ENCODE measurements at places on chromosomes 1 and 21. TPM values are rescaled to one million over a fixed set of nuclear protein-coding genes. Genes with fewer than 3 reads are reported as not detected.

DNA sequence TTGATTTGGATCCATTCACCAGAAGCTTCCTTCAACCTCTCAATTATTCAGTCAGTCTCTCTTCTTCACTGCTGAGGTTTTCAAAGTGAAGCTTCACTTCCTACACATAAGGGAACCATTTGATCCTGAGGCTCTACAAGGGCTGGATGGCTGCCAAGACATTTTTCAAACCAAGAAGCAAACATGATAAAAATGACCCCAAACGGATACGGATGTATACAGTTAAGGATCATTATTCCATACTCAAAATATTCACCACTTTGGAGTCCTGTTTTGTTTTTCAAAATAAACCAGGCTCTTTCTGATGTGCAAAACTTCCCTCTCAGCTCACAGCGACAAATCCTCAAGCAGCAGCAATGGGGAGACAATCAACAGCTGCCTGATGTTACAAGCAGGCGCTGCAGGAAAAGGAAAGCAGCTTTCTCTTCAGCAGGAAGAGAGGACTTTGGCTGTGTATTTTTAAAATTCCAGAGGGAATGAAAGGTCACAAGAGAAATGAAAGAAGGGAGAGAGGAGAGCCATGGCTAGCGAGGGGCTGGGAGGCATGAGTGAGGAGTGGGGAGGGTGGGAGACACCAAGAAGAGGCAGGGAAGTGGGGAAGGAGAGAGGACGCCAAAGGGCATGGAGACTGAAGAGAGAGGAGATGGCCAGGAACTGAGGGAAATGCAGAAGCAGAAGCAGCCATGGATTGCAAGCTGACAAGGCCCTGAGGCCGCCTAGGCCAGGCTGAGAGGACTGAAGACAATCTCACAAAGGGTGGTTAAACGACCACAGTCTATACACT lies 145.4 kb downstream of the SLC45A1 start:
- no peak for DNase-seq

The PWP2 gene
- total RNA-seq: 6.0 TPM

GRCh38 chr1:24896596-24897262 lies 33.3 kb downstream of the RUNX3 start:
- DNase-seq: no peak

DNA sequence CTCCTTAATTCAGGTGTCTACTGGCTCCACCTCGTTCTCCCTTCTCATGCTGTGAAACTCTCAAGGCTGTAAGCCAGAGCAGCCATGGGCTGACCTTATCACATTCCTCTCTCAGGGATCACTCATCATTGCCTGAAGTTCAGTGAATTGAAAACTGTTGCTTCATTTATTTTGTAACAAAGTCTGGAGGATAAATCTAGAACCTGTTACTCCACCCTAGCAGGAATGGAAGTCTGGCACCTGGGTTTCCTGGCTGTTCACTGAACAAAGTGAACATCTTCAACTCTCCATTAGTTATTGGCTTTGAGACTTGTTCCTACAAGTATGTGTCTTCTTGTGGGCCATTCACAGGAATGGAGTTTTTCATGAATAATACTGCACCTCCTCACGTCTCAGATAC lies 584.1 kb downstream of the PTPRU start:
- DNase-seq: no peak

The ADGRL2 gene
- 119 TPM for total RNA-seq

DNA sequence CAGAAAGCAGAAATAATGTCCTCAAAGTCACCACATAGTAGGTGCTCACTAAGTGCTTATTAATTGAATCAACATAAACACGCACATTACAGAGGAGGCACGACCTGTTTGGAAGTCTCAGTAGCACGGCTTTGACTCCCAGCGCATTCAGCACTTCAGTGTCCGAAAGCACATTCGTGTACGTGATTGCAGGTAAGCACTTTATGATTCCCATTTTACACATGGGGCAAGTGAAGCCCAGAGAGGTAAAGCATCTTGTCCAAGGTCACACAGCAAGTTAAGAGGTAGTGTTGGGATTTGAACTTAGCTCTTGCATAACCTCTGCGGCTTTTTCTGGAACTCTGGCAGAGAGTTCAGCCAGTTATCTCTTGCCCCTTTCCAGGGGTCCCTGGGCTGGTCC lies 85.2 kb upstream of the WNT4 start:
- no peak for DNase-seq

DNA sequence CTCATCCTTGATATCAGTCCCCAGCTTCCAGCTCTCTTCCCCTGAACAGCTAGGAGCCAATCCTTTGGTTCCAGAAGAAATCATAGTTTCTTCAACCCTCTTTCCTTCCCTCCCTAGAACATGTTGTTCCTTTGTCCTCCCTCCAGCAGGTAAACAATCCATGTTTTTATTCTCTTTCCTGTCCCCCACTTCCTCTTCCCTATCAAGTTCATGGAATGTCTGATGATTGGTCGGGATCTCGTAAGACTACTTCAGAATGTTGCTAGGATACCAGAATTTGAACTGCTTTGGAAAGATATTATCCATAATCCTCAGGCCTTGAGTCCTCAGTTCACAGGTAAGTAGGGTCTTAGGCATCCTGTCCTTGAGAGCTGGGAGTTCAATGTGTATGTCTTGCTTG lies 23.1 kb upstream of the SLC27A3 start:
- DNase-seq: no peak
